ENCODE measurements at places on chromosomes 12 and 14.

DNA sequence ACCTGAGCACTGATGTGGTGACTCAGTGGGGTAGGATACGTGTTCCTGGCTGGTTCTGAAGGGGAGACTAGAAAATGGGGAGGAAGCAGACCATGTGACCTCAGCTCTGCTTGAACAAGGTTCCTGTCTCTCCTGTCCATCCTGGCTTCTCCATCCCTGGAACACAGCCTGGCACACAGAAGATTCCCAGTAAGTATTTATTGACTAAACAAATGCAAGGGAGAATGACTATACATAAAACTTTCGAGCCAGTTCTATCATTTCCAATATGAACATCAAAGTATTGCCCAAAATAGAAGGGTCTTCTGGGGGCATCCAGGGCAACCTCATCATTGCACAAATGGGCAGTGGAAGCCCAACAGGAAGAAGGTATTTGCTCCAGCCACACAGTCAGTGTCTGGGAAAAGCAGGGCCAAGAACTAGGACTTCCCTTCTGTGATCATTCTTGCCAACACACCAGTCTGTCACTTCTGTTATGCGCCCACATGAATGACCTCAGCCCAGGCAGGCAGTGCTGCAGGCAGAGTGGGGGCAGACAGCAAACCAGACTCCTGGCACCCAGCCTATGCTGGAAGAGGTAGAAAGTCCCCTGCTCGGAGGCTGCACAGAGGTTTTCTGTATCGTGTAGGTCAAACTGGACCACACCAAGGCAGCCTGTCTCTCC, 5.6 kb upstream of the SERPINA9 start:
- peak; percentile 46 for DNase-seq

- no peak for DNase-seq
Measured at GRCh38 chr14:105395538-105395854, 2.8 kb upstream of the TEX22 start.

- DNase-seq: peak; percentile 97
Measured at GRCh38 chr12:53298164-53298563, 1.3 kb upstream of the MYG1 start.

- peak; percentile 58 for DNase-seq
Measured at GRCh38 chr12:54225666-54226065, 36.9 kb upstream of the SMUG1 start.

- no peak for DNase-seq
Measured at GRCh38 chr14:94466706-94467370, 9.2 kb downstream of the SERPINA9 start.

DNA sequence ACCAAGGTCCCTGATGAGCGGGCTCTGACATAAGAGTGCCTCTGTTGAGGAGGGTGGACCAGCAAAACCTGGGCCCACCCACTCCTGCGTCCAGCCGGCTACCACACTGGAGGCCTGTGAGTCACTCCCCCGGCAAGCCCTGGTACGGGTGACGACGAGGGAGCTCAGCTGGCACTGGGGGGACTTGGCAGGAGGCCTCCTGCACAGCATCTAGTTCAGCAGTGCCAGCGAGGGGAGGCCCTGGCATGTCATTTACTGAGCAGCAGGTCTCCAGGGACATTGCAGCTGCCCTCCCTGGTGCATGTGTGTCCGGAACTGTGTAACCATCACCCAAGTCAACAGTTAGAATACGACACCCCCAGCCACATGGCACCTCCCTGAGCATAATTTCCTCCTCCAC, 24.4 kb downstream of the CD9 start:
- DNase-seq: no peak

GRCh38 chr12:47274760-47275159, 195.0 kb upstream of the AMIGO2 start:
- DNase-seq: no peak

DNA sequence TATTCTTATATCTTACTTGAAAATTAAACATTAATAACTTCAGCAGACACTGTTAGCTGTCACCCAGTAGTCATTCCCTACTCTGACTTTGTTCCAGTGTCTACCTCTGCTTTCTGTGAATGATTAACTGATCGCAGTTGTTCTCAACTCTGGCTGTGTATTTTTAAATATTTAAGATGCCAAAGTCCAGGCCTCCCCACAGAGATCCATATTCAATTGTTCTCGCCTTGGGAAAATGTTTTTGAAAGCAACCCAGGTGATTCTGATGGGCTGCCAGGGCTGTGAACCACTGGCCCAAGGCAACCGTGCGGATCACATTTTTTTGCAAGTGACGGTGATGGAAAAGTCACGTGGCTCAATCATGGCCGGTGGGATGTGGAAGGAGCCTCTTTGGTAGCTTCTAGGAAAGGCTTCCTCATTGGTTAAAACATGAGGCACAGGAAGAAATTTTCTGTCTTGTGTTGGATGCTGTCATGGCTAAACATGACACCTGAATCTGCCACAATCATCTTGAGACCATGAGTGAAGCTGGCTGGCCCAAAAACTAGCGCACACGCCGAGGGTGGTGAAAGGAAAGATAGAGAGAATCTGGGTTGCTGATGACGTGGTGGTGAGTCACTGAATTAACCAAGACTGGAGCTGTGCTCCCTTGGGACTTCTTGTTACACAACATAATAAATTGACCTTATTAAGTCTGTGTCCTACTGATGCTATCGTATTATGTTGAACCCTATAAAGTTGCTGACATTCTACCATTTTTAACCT, 37.2 kb downstream of the RDH12 start:
- DNase-seq: peak; percentile 96

Measured in AG10803 (cell line).